ENCODE measurements at places on chromosomes 4 and X.

- no peak for DNase-seq
Observed at GRCh38 chr4:82555276-82555675, 6.5 kb downstream of the TMEM150C start.

DNA sequence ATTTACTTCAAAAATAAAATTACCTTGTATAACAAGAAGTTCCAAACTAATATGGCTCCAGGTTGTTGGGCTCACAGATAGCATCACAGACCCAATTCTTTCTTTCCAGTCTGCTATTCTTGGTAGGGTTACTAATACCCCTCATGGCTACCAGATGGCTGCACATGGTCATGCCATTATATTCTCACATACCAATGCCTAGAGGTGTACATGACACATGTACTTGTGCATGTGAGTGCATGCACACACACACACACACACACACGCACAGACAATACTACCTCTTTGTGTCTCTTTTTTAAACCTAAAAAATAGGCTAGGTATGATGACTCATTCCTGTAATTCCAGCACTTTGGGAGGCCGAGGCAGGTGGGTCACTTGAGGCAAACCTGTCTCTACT is 31.1 kb downstream of the FBXO8 start:
- no peak for DNase-seq

GRCh38 chrX:152950786-152951185 is 43.1 kb downstream of the PNMA5 start:
- DNase-seq = no peak

DNA sequence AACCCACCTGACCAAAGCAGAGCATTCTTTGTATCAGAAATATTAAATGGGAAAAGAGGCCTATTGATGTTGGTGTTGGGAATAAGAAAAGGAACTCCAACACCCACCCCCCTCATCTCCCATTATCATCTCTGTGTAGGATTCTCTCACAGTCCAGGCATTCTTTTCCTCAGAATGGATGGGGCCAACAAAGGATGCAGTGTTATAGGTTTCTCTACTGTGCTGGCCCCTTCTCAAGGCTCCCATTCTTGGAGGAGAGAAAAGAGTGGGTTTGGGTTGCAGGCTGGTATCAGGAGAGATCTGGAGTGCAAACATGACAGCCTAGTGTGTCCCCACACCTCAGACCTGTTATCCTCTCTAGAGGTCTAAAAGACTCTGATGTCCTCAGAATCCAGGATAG is 59.6 kb downstream of the UGT8 start:
- no peak for DNase-seq

DNA sequence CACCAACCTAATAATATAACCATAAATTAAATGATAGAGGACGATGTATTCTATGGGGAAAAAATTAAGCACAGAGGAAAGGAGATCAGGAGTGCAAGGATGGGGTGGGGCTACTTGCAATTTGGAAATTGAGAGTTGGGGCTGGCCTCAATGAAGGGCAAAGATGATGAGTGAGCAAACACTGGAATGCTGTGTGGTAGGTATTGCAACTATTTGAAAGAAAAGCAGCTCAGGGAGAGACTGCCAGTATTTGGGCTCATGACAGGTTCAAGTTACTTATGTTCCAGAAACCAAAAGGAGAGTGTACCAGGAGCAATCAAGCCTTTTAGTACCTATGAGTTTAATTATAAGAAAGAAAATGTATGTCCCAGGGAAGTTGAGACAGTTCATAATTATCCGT is 47.4 kb downstream of the ASIC5 start:
- DNase-seq = no peak

- DNase-seq = peak; percentile 52
Observed at GRCh38 chr4:140426610-140427105, 790 bp downstream of the CLGN start.

DNA sequence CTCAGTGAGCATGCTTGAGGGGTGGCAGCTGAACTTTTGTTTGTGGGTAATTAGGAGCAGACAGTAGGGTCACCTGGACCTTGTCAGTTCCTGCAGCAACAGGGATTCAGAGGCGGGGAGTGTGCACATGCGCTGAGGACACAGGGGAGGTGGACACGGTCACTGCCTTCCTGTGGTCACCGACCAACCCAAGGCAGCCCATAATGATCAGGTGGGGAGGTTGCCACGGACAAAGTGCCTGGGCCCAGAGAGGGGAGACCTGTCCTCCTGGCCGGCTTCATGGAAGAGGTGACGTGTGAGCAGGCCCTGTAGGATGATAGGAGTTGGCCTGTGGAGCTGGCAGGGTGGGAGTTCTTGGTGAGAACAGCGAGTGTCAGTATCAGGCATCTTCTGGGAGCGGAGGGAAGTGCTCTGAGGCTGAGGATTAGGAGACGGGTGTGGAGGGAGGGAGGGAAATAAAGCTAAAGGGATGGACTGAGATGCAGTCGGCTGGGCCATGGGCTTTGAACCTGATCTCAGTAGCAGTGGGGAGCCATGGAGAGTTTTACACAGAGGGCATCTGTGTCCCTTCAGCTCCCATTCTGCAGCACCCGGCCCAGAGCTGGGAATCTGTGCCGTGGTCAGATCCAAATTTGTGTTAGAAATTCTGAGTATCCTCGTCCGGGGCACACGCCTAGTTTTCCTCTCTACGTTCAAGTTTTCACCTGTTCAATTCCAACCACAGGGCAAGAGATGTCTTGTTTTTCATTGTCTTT is 100.0 kb downstream of the PSAPL1 start:
- DNase-seq = no peak

DNA sequence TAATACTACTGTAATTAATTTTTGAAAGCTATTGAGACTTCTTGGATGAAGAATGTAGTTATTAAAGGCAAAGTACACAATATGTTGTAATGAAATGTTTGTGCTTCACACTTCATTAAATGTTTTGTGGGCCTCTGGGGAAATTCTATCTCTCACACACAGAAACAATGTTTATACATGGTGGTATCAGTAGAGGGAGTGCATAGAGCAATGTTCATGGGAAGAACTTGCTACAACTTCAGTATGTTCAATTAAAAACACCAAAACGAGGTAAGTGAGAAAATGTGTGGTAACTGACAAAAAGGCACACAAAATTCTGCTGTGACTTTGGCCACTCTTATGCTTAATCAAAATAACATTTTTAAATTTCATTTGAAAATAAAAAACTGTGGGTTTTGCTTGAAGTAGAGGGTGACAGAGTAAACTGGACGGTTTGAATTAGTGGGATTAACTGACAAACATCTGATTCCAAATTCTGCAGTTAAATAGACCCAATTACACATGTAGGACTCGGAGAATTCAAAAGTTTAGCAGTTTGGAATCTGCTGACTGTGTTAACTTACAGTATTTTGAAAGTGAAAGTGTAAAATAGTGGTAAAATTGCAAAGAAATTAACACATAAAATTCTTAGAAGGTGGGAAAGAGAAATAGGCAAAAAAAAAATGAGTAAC is 111.4 kb upstream of the TTC29 start:
- DNase-seq = no peak

GRCh38 chrX:21875013-21875412 is 19.2 kb downstream of the YY2 start:
- DNase-seq = no peak

DNA sequence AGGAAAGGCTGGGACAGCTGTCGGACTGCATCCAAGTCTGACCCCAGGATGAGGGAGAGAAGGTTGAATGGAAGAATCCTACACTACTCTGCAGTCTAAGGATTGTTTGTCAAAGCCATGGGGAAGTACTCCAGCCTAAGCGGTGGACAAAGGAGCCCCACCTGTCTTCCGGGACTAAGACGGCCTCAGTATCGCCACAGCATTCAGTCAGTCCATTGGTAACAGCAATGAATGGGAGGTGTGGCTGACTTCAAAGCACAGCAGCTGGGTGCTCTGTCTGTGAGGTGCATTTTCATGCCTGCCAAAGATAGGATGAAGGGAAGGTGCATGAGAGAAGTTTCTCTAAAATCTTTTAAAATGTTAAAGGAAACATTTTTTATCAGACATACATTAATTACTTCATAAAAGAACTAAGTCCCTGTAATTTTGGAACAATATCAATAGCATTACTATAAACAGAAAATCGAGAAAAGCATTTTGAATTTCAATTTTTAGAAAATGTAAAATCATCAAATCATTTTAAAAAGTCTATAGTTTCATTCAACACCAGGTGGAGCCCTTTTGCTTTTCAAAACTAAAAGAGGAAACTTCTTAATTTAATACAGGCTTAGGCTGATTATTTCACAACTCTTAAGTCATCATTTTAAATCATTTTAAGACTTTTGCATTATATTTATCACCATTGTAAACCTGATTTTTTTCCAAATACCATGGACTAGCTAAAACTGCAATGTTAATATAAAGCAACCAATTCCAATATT is 27.6 kb upstream of the INTU start:
- DNase-seq = peak; percentile 69

GRCh38 chrX:155893521-155893920 is 12.4 kb downstream of the VAMP7 start:
- no peak for DNase-seq

DNA sequence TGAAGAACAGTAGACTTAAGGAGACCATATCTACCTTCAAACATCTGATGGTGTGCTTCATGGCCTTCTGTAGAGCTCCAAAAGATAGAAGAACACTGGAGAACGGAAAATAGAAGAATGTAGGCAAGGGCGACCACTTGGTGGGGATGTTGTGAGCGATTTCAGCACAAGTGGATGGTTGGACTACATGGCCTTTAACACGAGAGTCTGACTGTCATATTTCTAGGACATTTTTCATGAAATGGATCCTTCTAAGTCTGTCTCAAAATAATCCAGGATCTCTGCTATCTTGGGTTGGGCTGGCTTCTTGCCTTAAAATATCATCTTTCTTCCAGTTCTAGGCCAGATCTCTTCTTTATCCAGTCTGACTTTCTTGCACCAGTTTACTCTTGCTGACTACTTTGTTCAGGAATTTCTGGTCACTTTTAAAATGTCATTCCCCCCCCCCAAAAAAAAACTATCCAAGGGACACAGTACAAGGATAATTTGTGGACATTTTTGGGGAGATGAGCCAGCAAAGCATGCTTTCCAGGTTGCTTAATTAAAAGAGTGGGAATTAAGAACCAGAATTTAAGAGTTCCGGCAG is 1.2 kb upstream of the MID1IP1 start:
- no peak for DNase-seq

DNA sequence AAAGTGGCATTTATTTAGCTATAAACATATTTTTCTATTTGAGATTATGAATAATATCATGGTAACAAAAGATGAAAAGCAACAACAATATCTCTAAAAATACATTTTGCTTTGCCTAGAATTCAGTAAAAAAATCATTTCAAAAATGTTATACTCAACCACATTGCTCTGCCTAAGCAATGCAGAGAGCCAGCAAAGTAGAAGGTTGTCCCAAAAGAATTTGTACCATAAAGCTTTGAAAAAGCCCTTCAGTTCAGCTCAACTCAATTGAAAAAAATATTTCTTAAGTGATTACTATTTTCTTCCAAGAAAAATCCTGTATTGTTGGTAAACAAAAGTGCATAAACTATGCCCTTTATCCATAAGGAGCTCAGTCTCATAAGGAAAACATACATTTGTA is 301.2 kb upstream of the ARSJ start:
- no peak for DNase-seq

DNA sequence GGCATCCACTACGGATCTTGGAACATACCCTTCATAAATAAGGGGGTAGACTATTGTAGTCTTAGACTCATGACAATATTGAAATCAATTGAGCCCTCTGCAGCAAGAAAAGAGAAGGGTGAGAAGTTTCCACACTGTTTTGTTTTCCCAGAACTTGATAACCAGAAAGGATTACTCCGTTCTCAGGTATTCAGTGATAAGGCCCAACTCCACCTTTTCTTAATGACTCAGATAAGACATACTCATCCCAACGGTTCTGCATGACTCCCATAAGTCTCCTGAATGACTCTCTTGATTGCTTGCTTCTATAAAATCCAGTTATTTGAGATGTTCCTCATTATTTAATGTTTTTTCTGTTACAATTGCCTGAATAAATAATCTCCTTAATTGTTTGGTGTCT is 111.7 kb downstream of the PABPC4L start:
- DNase-seq = no peak

GRCh38 chr4:165381821-165382373 is 3.1 kb downstream of the CPE start:
- no peak for DNase-seq

DNA sequence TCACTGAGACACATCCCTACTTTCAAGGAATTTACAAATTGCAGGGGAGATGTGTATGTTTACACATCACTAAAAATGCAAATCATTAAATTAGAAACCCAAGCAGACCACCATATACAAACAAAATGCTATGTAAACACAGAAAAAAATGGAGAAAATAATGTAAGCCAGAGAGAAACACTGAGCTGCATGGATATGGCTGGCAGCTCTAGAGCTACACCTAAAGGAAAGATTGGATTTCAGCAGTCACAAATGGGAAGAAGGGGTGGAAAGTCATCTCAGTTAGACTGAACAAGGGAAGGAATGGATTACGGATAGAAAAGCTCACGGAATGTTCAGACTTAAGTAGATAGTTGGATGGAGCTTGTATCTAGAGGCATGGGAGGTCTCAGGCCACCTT is 186.3 kb downstream of the MOSPD2 start:
- no peak for DNase-seq

DNA sequence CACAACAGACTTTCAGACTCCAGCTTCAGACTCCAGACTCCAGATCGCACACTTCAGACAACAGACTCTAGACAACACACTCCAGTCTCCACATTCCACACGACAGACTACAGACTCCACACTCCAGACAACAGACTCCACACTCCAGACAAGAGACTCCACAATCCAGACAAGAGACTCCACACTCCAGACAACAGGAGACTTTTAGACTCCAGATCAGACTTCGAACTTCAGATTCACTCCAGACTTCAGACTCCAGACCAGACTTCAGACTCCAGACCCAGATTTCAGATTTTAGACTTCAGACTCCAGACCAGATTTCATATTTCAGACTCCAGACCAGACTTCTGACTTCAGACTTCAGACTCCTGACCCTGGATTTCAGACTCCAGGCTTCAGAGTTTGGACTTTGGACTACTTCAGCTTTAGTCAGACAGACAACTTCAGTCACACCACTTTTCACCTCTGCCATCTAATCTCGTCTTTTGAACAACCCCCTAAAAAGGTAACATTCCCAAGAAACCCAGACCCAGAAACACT is 29.0 kb upstream of the TLR2 start:
- DNase-seq = no peak

GRCh38 chrX:47498411-47498810 is 15.4 kb upstream of the ZNF41 start:
- no peak for DNase-seq

DNA sequence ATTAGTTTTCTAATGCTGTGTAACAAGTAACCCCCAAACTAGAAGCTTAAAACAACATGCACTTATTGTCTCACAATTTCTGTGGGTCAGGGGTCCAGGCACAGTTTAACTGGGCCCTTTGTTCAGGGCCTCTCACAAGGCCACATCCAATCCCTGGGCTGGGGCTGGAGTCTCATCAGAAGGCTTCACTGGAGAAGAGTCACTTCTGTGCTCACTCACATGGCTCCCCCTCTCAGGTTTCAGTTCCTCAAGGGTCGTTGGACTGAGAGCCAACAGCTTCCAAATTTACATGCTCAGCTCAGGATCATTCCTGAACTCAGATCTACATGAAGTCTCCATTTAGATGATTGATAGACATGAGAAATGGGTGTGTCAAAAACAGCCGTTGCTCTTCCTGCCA is 77.1 kb downstream of the EVC start:
- no peak for DNase-seq

GRCh38 chrX:2325076-2325784 is 175.5 kb downstream of the DHRSX start:
- no peak for DNase-seq

All from NCI-H748 treated with DMSO at 0.1 percent for 48 hours (cell line).